CD4-positive, CD25-positive, alpha-beta regulatory T cell (primary cell): ENCODE measurements at places on chromosomes 1 and 21.

DNA sequence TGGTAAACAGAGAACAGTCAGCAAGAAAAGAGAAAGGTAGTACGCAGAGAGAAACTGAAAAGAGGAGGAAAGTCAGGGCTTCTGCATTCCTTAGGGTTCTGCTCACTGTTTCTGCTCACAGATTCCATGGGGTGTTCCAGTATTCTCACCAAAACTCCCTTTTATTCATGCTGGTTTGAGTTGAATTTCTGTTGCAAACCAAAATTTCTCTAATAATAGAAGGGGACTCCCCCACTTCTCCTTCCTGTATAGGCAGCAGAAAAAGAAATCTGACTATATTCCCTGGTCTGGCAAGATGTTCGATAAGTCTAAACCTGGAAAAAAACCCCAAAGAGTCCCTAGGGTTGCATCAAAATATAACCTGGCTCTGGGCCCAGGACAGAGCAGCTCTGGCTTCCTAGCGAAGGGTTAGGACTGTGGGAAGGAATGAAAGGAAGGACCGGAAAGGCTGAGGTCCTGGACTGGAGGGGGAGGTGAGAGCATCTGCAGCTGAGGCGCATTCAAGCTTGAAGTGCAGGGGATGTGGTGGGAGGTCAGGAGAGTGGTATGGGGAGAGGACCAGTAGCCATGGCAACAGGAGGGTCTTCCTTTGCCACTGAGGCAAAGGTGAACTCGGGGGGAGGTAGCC is 18.8 kb upstream of the RGS16 start:
- no peak for DNase-seq

GRCh38 chr1:53560581-53561502 is 101.6 kb downstream of the DMRTB1 start:
- DNase-seq: no peak

- no peak for DNase-seq
These were observed 54.7 kb downstream of the MRPS6 start for GRCh38 chr21:34128124-34128523.

DNA sequence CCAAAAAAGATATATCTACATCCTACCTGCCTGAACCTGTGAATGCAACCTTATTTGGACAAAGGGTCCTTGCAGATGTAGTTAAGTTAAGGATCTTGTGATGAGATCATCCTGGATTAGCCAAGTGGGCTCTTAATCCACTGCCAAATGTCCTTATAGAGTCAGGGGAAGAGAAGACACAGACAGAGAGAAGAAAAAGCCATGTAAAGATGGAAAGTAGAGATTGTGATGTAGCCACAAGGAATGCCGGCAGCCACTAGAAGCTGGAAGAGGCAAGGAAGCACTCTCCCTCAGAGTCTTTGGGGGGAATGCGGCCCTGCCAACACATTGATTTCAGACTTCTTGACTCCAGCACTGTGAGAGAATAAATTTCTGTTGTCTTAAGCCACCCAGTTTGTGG is 16.2 kb downstream of the HSD11B1 start:
- DNase-seq: no peak

DNA sequence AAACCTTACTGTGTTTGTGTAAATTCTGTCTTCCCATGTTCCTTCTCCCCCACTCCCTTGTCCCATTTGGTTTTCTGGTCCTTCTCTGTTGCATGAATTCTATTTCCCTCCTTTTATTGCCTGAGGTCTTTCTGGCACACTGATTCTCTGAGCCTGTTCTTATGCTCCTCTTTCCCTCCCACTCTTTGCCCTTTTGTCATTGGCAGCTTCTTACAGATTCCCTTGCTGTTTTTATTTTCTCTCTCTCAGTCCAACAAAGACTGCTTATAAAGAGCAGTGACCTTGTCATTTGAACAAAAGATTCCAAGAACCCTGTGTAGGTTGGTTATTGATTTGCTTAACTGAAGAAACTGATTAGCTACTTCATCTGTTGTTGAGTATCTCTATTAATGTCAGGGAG is 49.7 kb downstream of the GPR52 start:
- DNase-seq: no peak

- no peak for DNase-seq
These were observed 5.4 kb upstream of the ZNF691 start for GRCh38 chr1:42841010-42841409.

GRCh38 chr1:169933984-169934725 is 40.5 kb upstream of the SCYL3 start:
- no peak for DNase-seq

DNA sequence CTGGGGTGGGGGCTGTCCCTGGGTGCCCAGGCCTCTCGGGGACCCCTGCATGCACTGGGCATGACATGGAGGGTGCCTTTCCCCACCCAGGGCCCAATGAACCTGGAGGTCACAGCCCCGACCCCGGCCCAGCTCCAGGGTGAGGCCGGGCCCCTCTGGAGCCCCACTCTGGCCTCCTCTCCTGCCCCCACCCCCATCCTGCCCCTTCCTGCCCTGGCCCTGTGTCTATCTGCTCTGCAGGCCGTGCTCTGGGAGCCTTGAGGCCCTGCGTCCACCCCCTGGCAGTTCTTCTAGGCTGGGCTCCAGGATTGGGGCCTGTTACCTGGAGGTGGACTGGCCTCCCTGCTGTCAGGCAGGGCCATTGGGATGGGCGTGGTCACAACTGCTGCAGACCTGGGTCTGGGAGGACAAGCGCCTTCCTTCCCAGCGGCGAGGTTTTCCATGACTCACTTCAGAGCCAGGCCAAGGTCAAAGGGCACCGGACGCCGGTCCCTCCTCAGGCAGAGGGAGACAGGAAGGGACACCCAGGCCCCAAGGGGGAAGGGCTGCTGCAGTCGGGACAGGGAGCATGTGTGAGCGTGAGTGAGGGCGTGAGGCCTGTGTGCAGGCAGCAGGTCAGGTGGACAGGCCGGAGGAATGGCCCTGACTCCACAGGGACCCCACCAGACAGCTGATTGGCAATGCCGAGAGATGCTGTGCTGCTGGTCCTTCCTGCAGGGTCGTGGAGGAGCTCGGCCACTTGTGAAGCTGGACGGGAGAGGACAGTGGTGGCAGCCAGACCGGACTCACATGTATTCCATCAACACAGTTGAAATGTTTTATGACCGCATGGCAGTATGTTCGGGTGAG is 31.1 kb upstream of the POFUT2 start:
- no peak for DNase-seq

GRCh38 chr1:14516974-14517840 is 81.3 kb upstream of the KAZN start:
- no peak for DNase-seq

- DNase-seq: peak; percentile 34
These were observed 1.1 kb downstream of the AKT3 start for GRCh38 chr1:243848858-243849420.

DNA sequence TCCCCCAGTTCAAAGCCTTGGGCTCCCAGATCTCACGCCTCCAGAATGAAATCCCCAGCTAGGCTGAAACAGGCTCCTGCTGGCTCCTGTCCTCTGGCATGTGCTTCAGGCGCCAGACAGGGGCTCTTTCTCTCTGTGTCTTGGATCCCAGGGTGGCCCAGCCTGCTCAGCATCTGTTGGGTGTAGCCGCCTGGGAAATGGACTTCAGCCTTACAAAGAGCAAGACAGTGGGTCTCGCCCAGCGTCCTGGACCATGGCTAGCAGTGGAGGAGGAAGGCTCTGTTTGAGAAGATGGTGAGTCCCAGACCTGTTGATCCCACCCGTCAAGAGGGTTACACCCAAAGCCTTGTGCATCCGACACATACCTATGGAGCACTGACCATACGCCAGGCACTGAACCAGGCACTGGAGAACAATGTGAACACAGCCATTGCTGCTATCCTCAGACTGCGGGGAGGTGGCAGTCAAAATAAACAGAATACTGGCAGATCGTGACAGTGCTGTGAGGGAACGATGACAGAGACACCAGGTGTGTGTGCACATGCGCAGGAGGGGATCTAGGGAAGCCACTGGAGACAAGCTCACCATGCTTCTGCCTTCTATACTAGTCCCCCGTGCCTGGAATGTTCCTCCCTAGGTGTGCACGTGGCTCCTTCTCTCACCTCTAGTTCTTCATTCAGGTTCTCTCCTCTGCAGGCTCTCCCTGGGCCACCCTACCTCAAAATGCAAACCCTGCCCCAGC is 93.0 kb upstream of the GCLM start:
- no peak for DNase-seq

- no peak for DNase-seq
These were observed 20.0 kb upstream of the CLIC4 start for GRCh38 chr1:24725209-24725651.

DNA sequence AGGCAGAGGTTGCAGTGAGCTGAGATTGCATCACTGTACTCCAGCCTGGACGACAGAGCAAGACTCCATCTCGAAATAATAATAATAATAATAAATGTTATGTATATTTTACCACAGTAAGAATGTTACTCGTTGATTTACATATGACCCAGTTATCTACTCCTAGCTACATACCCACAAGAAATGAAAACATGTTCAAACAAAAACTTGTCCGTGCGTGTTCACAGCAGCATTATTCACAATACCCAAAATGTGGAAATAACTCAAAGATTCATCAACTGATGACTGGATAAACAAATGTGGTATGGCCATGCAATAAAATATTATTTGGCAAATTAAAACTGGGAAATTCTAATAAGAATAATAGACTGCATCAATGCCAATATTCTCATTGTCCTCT is 31.7 kb upstream of the ENSA start:
- DNase-seq: no peak

DNA sequence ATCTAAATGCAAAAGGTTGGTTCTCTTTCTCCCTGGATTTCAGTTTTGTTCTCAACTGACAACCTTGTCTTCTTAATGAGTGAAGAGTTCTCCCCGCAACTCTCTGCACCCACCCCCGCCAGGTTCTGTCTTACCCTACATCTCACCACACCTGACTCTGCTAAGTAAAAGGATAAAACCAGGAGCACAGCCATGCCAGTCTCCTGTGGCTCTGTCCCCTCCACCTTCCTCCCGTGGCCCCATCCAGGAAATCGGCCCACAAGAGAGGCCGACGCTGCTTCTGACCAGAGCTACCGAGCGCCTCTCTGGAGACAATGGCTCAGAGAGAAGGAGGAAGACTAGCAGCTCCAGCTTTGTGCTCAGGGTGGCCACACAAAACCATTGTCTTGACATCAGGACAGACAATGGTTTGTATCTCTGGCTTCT is 72.2 kb downstream of the PLEKHA6 start:
- DNase-seq: no peak

GRCh38 chr1:27594564-27595510 is 9.1 kb downstream of the AHDC1 start:
- no peak for DNase-seq

- DNase-seq: no peak
These were observed 11.4 kb downstream of the DEPDC1 start for GRCh38 chr1:68485431-68486022.

GRCh38 chr1:65924471-65924870 is 131.8 kb downstream of the PDE4B start:
- DNase-seq: no peak

GRCh38 chr1:19775831-19776230 is 23.9 kb downstream of the TMCO4 start:
- no peak for DNase-seq

- peak; percentile 19 for DNase-seq
These were observed 8.7 kb downstream of the CAPZB start for GRCh38 chr1:19476450-19477190.

GRCh38 chr1:75265792-75266191 is 131.6 kb downstream of the LHX8 start:
- DNase-seq: peak; percentile 8

DNA sequence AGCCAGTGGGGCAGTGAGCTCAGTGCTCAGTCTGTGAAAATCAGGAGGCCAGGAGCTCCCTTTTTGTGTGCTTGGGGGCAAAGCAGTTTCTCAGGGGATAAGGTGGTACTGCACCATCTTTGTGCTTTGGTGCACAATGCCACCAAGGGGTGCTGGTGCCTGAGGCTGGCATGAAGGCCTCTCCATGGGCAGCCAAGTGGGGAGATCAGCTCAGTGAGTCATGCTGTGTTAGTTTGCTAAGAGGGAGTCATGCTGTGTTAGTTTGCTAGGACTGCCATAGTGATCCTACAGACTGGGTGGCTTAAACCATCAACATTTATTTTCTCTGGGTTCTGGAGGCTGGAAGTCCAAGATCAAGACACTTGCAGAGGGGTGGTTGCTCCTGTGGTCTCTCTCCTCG is 428.1 kb downstream of the PRDM2 start:
- DNase-seq: no peak

DNA sequence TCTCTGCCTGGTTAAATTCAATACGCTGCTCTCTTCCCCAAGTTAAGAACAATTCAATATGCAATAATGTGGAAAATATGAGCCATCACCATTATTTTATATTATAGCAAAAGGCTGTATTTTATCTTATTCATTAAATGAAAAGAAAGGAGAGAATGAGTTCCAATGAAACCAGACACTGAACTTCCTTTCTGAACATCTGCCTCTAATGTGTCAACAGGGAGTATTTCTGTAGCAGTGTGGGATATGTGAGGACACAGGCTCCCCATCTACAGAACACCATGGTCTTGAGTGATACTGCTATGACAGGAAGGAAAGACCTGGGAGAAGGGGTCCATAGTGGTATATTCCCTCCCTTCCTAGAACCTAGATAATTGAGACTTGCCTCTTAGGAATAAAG is 46.3 kb downstream of the CASQ2 start:
- DNase-seq: no peak

GRCh38 chr1:30618335-30618747 is 105.0 kb downstream of the MATN1 start:
- DNase-seq: no peak

- no peak for DNase-seq
These were observed 5.0 kb downstream of the TAF5L start for GRCh38 chr1:229620876-229621275.

- peak; percentile 55 for DNase-seq
These were observed 5.2 kb downstream of the NCF2 start for GRCh38 chr1:183585038-183585437.

DNA sequence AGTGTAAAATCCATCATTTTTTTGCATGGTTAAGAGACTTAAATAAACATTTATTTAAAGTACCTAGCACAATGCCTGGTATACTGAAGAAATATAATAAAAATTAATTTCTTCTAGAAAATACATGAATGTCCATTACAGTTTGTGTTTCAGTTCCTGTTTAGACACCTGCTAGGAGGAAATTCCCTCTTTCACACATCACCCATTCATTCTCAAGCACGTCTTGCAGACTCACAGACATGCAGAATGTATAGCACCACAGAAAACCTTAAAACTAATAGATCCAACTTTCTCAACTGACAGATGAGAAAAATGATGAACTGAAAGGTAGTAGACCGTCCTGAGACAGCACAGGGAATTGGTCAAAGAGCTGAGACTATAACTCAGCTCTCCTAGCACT is 172.2 kb upstream of the C8B start:
- no peak for DNase-seq

- no peak for DNase-seq
These were observed 1.3 kb downstream of the ZNF644 start for GRCh38 chr1:91020486-91020885.

DNA sequence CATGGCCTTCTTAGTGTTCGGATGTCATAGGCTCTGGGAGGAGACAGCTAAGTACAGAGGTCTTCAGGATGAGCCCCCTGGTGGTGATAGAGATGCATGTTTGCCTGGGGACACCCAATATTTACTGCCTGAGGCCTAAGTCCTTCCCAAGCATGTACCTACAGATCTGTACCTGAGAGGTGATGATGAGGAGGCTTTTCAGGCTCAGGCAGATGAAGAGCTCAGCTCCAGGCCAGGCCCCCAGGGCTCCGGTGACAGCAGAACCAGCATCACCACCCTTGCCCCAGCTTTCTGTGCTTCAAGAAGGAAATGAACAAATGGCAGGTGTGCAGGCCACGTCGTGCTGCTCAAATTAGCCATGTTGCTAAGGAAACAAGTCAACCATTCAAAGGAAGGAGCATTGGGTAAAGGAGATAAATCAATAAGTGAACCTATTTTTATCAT is 21.1 kb downstream of the CACNA1E start:
- DNase-seq: no peak

- DNase-seq: no peak
These were observed 3880.5 kb downstream of the SRGAP2C start for GRCh38 chr1:125065092-125065820.
